Thoracic aorta (tissue), 2 donors: ENCODE measurements at places on chromosomes 2 and 18.

DNA sequence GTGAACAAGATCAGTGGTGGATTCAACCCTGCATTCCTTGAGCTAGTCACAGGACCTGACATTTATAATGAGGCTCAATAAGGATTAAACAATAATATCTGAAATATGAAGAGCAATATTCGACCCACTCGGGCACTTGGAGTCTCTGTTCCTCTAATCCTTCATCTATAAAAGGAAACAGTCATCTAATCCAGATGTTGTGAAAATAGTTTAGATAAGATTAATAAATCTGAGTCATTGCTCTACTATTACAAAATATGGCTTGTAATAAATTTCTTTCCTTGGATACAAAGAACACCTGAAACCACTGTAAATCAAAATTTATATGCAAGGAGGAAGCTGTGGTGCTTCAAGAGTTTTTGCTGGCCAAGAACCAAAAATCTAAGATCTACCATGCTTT, 846.9 kb upstream of the ACVR2A start:
- no peak for DNase-seq

- no peak for DNase-seq
These were observed 128.8 kb upstream of the SLC1A4 start for GRCh38 chr2:64860276-64860885.

DNA sequence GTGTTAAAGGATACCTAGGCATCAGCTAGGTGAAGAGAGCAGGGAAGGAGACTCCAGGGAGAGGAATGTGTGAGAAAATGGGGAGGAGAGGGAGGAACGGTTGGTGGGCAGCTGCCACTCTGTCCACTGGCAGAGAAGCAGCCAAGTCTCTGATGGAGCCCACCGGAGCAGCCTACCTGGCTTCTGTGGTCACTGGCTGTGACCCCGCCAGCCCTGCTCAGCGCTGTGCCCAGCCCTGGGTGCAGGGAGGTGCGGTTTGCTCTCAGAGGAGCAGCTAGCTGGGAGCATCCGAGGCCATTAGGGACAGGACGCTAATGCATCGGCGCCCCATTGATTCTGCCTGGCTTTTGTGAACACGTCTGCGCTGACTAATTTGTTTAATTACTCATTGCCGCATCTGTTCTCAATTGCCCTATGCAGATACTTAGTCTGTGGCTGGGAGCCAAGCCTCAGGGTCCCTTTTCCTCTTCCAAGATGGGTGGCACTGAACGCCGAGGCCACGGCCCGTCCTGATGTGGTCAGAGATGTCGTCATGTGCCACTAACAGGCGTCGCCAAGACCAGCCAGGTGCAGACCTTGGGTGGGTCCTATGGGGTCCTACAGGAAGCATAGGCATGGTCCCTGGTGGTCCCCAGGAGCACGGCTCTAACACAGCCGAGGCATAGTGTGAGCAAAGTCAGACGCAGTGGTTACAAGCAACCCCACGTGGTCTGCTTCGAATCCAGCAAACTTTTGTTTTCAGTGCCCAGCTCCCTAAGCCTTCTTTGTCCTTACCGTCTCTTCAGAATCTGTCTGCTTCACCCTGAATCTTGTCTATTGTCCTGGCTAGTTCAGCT, 82.0 kb downstream of the RRM2 start:
- no peak for DNase-seq

DNA sequence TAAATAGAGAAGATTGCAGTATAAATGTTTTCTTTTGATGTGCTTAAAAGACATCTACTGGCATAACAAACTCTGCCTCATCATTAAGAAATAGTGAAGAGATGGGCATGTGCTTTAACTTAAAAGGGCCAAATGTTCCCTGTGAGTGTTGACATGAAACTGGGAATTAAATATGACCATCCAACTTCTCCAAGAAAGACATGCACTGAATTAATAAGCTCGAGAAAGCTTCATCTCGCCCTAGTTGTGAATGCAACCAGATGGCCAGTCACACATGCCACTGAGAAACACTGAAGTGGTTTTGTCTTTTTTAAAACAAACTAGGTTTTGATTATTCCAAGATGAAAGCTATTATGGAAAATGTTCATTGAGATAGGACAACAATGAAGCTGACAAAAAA, 479.2 kb downstream of the RIT2 start:
- DNase-seq: no peak

DNA sequence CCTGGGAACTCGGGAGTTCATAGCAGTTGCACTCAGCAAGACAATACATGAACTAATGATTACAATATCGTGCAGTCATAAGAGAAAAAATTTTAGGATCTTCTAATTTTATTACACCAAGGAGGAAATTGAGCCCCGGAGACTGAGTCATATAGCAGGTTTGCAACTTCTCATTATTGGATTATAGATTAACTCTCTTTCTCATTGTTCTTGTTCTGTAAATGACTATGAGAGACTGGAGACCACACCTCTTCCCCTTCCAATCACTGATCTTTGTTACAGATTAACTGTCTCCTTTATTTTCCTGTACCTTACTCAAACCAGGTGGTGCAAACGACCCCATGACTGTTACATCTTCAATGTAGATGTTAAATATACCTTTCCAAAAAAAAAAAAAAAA, 435.8 kb upstream of the DDX18 start:
- no peak for DNase-seq

DNA sequence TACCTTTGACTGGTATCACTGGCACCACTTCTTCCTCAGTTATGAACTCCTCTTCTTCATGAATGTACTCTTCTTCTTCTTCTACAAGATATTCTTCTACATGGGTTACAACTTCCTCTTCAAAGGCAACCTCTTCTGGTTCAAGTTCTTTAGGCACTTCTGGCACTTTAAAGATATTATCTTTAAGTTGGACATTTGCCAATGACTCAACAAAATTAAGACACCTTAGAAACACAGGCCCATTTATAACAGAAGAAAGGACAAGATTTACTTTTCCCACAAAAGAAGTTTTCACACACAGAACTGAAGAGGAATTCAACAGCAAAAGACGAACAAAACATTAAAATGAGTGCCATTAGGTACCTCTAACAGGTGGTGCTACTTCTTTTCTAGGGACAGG, 127.3 kb downstream of the TTN start:
- DNase-seq: no peak

DNA sequence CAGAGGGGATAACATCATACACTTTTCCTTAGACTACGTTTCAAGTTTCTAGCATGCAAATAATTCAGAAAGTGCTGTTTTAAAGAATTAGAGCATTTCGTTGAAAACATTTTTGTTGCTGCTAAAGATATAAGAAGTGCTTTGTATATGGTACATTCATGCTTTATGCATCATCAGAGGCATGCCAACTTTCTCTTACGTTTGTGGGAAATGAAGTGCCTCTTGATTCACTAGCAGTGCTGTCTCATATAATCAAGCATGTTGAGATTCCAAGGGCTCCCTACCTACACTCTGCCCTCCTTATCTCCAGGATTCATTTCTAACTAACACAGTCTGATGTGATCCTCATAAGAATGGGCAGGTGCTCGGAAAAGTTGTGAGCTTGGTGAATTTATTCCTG, 748.6 kb upstream of the DDX18 start:
- no peak for DNase-seq

GRCh38 chr2:37838541-37839167, 86.4 kb upstream of the RMDN2 start:
- no peak for DNase-seq
